NK-92 treated with Interleukin-12 subunit alpha and Interleukin-12 subunit beta, amount 100 ng/mL, for 24 hours (cell line): ENCODE measurements at places on chromosomes 16 and 17.

DNA sequence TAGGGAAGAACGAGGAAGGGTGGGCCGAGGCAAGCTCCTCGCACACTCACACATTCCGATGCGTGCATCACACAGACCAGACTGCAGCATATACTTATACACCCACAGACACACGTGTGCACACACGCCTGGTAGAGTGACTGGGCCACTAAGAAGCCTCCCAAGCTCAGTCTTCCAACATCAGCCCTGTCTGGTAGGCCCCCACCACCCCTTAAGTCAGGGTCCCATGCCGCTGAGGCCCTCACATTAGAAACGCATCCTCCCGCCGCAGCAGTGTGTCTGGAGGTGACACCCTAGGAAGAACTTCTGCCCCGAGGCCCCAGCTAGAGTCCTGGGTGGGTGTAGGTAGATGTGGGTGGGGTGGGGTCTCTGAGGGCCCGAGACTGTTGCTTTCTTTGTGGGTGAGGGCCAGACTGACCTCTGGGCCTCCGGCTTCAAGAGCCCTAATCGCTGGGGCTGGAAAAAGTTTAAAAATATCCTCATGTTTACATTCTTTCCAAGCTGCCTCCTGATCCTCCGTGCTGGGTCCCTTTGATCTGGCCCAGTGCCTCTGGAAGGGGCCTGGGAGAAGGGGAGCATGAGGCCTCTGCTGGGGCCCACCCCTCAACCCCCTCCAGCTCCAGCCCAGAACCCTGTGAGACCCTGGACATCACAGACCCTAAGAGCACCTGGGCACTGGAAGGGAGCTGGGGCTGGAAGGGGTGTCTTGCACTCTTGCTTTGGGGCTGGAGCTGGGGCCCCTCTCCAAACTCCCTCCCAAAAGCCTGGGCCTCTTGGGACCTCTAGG lies 13.6 kb downstream of the CDH16 start:
- no peak for DNase-seq

DNA sequence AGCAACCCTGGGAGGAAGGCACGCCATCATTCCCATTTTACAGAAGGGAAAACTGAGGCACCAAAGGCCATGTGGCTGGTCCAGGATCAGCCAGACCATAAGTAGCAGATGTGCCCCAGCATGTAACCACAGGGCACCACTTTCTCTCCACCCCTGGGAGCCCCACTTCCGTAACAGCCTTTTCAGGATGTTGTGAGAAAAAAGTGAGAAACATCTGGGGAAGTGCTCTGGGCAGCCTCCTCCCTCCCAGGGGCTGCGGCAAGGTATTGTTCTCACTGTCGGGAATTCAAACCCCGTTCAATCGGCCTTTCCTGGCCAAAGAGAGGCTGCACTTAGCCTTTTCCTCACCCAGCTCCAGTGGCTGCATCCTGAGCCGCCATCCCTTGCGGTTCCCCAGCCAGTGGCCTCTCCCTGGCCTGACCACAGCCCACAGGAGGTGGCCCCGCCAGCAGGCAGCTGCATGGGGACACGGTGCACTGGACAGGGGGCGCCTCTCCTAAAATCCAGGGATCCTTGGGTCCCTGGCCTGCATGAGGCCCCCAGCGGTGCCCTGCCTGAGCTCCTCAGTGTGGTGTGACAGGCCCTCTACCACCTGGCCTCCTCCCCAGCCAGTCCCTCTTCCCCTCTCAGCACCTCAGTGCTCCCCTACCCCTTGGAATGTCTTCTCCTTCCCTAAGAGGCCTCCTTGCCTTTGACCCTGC lies 5.7 kb upstream of the CDH5 start:
- DNase-seq = no peak

DNA sequence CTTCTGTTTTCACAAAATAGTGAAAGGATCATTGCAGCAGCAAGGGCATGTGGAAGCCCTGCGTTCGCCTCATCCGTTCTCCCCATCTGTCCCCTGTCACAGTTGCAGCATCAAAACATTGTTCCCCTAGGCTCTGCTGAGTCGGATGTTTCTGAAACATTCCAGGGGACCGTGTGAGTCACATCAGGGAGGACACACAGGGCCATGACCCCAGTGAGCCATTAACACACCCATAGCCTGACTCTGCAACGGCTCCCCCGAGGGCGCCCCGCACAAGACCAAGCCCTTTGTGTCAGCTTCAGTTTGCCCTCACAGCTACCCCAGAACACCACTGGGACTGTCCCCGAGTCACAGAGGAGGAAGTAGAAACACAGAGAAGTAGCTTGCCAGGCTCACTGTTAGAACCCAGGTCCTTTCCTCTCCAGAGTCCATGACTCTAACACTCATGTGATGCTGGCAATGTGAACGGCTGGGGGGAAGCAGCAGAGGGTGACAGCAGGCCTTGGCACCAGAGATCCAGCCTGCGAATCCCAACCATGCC lies 63.3 kb upstream of the HSBP1 start:
- DNase-seq = no peak

DNA sequence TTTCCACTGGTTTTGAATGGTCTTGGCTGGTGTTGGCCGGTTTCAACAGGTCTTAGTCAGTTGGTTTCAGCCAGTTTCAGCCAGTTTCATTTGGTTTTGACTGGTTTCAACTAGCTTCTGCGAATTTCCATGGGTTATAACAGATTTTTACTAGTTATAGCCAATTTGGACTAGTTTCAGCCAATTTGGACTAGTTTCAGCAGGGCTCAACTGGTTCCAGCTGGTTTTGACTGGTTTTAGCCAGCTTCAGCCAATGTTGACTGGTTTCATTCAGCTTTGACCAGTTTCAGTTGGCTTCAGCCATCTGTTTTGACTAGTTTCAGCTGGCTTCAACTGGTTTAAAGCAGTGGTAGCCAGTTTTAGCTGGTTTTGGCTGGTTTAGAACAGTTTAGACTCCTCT lies 432.6 kb downstream of the UTP18 start:
- no peak for DNase-seq

DNA sequence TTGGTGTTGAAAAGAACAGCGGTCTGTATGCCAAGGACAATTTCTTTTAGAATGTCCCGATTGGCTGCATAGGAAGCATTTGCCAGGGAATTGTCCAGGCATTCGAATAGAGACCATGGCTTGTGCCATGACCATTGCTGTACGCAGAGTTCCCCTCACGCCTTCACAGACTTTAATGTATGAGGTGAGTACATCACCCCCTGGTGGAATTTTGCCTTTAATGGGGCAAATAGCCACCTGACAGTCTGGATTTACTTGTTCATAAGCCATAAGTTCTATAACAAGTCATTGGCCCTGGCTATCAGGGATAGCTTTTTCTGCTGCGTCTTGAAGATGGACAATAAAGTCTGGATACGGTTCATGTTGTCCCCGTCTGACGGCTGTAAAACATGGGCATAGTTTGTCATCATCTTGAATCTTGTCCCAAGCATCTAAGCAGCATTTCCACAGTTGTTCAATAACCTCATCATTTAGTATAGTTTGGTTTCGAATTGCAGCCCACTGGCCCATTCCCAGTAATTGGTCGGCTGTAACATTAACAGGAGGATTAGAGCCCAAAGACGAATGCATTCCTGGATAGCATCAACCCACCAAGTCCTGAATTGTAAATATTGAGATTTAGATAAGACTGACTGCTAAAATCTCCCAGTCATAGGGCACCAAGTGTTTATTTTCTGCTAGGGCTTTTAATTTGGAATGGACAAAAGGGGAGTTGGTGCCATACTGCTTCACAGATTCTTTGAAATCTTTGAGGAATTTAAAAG lies 67.7 kb upstream of the ARL4D start:
- no peak for DNase-seq

DNA sequence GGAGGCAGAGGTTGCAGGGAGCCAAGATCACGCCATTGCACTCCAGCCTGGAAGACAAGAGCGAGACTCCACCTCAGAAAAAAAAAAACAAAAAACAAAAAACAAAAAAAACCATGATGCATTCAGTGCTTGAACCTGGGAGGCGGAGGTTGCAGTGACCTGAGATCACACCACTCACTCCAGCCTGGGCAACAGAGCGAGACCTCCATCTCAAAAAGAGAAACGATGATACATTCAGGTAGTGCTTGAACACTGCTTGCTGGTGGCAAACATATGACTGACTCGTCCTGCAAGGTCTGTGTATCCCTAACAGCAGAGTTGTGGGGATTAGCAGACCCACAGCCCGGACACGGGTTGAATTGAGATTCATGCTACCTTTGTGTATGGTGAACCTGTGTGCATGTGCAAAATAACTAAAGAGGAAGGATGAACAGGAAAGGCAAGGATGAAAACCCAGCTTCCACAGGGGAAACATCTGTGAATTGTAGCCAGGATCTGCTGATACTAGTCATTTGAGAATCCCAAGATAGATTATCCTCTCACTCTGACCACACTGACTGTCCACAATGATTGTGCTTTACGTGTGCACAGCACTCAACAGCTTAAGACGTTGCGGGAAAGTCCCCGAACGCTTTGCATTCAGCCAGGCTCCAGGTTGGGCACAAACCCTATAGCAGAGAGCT lies 52.4 kb upstream of the MRPS23 start:
- DNase-seq = no peak

DNA sequence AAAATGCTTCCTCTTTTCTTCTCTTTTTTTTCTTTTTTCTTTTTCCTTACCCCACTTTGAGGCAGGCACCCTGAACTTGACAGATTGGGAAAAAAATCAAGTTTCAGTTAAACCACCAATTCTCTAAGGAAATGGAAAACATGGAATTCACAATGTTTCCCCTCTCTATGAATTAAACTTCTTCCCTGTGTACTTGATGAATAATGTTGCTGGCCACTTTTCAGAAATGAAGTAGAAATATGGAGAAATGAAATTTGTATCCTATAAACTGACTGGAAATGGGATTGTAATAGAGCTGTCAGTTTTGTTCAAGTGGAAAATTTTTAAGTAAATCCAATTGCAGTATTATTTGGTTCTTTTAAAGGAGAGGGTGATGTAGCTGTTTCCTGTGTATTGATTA lies 129.8 kb downstream of the CLEC16A start:
- no peak for DNase-seq

- DNase-seq = no peak
Measured at GRCh38 chr16:82660075-82660645, 33.4 kb downstream of the CDH13 start.

GRCh38 chr17:9240659-9241370 lies 219.5 kb downstream of the NTN1 start:
- DNase-seq = no peak

DNA sequence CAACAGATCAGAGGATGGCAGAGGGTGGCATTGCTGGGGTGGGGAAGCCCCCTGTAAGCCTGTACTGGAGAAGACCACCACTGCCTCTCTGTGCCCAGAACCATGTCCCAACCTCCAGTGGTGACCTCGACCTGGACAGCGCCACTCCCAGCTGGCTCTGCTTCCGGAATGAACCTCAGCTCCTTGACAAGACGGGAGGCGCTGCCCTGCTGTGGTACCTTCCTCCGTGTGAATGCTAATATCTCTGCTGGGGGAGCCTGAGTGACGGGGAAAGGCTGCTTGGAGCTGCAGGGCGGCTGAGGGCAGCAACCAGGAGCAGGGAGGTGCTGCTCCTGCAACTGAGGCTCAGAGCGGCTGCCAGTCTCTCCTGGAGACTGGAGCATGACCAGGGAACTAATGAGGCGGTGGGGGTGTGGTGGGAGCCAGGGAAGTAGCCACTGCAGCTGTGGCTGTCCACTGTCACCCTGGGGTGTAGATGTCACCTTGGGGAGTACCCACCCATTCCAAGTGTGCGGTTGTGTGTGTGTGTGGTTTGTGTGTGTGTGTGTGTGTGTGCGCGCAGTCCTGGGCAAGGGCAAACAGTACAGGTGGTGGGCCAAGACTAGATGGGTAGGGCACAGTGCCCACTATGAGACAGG lies 6.2 kb downstream of the PRCD start:
- no peak for DNase-seq

- no peak for DNase-seq
Measured at GRCh38 chr17:60422162-60422665, at the start of gene CHCT1. Gene CHCT1, plus strand, starts transcription at chr17:60422489. Its CDS starts 104 bp downstream, at chr17:60422593.

DNA sequence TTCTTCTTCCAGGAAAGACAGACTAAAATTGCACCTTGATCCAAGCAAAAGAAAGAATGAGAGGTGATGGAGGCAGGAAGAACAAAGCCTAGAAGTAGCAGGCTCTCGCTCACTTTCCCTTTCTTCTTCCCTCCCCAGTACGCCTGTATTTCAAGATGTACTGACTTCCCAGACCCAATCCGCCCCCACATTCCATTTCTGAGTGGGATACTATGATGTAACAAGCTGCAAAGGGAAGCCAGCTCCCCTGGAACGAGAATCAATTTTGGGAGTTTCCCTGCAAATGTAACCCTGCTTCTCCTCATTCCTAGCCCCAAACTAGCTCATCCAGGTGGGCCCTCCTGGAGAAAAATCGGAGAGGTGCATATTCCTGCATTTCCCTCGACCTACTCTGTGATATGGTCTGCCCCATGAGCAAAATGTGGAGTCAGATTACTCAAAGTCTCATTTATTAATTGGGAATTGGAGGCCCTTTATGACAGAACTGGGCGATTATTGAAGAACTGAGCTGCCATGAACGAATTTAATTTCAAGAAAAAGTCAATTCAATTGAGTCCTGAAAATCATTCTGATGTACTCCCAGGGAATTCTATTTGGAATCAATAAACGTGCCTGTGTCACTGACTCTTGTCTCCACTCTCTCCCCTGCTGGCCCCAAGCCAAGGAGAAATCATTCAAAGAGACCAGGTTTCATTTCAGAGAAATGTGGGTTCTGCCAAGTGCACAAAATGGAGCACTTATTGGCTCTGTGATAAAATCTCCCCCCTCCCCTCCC lies 398.9 kb downstream of the SHISA9 start:
- no peak for DNase-seq

DNA sequence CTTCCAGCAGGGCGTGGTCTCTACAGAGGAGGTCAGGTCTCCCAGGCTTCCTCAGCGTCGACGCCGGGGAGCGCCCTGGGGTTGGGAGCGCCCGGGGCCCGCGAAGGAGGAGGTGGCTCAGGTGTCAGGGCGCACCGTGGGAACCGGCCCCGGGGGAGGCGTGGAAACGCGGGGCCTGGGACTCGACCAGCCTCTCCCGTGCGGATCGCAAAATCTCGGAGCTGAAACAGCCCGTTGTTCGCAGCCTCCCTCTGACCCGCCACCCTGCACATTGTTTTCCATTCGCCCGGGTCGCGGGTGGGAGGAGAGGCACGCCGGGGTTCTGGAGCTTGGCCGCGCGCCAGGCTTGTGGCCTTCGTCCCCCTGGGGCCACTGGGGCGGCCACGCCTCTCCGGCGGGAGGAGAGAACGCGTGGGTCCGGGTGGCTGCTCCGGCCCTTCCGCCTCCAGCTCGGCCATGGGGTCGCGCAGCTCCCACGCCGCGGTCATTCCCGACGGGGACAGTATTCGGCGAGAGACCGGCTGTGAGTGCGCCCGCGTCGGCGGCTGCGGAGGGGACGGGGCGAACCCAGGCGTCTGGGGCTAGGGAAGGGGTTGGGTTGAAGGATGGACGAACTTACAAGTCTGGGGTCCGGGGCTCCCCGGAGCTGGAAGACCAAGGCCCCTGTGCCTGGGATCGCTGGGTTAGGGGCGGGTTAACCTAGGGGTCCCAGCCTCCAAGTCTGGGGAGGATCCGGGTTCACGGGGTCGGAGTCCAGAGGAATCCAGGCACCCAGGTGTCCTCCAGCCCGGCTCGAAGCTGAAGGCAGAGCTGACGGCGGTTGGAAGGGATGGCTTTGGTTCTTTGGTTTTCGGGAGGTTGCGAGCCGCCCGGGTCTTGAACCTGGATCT lies at the start of gene CHP2:
CHP2 (plus strand) TSS at position 433 of the 890 bp plus-strand sequence; CDS start at position 457, 24 bp downstream.
- no peak for DNase-seq
